Renal cortex interstitium (tissue), 15 donors: ENCODE measurements at places on chromosomes 7 and 10. TPM values are rescaled to one million over a fixed set of nuclear protein-coding genes. Genes with fewer than 3 reads are reported as not detected.
A peak's percentile ranks its signal among the peaks of the same experiment; 100 is the strongest.

- DNase-seq = peak; percentile 9
These were observed 474 bp downstream of the ORC5 start for GRCh38 chr7:104207348-104207730.

GRCh38 chr10:96352582-96352981, 6.2 kb downstream of the OPALIN start:
- no peak for DNase-seq

GRCh38 chr7:108189733-108190388, 59.7 kb upstream of the LAMB4 start:
- DNase-seq = no peak

GRCh38 chr10:16770670-16771069, 46.6 kb downstream of the RSU1 start:
- no peak for DNase-seq

DNA sequence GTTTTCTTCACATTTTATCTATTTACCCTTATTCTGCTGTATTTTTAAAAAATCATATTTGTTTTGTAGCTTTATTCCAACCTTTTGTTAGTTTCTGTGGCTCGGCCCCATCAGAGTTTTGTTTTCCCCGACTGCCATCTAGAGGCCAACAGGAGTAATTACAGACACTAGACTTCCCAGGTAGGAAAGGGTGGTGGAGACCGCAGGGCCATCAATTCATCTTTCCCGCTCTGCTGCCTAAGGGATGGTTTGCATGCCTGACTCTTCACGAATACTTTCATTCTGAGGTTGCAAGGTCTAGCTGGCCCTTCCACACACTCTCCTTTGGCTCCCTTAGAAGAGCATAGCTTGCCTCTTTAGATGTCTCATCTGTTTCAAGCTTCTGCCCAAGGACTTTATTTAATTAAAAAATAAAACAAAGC, 38.3 kb downstream of the LYZL2 start:
- peak; percentile 68 for DNase-seq

GPR37 gene
- polyA plus RNA-seq = 1.2 TPM

SLC39A12 gene
- not detected for polyA plus RNA-seq

DNA sequence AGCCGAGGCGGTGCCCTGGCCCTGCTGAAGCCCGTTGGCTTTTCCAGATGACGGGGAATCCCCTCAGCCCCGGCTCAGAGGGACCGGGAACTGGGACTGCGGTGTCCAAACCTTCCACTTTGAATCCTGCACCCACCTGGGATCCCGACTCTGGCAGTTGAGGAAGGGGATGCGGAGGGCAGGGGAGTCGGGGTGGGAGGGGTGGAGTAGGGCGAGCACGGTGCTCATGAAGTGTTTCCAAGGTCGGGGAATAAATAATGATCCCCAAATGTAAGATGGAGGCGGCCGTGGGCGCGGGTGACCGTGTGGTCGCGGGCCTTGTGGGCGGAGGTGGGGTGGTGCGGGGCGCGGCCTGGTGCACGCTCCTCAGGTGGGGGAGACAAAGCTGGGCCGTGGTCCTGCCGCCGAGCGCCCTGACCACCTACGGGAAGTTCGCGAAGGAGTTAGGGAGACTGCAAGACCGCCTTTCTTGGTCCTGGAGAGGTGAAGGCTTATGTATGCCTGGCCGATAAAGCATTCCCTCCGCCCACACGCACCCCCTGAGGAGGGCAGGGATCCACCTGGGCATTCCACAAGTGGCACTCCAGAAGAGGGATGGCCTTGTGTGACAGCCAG, 1.4 kb downstream of the MTURN start:
- DNase-seq = no peak

GRCh38 chr7:1987591-1988532, 244.9 kb downstream of the MAD1L1 start:
- no peak for DNase-seq

DNA sequence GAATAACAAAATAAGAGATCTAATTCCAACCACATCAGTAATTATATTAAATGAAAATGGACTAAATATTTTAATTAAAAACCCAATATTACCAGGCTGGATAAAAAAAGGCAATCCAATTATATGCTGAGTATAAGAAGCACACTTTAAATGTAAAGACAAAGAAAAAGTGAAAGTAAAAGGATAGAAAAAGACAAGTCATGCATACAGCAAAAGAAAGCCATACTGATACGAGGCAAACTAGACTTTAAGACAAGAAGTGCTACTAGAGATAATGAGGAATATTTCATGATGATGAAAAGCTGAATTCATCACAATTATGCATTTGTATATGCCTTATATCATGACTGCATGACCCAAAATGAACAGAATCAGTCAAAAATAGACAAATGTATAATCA, 628.6 kb downstream of the PHTF2 start:
- DNase-seq = no peak

IRF5 gene
- 10.3 TPM for polyA plus RNA-seq

DNA sequence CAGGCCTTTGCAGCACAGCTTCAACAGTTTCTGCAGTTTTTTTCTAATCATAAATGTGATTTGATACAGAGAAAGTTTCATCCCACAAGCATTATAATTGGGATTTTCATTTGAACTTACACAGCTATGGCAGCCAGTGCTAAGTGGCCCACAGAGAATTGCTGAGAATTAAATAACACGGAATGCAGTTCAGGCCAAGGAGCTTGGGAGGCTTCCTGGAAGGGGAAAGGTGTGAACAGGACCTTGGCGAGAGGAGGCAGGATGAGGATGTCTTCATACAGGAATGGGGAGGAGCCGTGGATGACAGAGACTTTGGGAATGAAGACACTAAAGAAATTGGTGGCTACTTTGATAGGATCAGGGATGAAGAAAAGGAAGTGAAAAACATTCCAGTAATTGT, 95.3 kb downstream of the ZNF22 start:
- DNase-seq = no peak

DNA sequence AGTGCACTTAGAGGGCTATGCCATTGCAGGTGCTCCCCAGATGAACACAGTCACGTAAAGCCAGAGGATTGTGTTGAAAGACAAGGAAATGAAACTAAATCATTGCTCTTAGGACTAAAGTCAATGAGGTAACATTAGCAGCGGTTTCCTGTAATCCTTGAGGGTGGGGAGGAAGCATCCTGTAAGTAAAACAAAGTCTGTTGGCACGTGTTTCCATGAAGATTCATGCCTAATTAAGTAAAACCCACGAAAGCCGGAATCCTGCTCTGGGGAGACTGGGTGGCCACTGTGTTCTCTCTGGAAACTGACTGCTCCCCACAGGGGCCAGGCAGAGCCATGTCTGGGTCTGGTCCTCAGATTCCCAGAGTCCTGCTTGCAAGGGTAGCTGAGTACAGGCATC, 18.3 kb downstream of the STEAP1B start:
- DNase-seq = peak; percentile 17
